ENCODE measurements at places on chromosomes 5 and 9. TPM values are rescaled to one million over a fixed set of nuclear protein-coding genes. Genes with fewer than 3 reads are reported as not detected.

- no peak for DNase-seq
Observed at GRCh38 chr9:98943682-98944056, at the start of gene COL15A1. COL15A1 (plus strand) TSS chr9:98943907; CDS start chr9:98944062, 155 bp downstream.

DNA sequence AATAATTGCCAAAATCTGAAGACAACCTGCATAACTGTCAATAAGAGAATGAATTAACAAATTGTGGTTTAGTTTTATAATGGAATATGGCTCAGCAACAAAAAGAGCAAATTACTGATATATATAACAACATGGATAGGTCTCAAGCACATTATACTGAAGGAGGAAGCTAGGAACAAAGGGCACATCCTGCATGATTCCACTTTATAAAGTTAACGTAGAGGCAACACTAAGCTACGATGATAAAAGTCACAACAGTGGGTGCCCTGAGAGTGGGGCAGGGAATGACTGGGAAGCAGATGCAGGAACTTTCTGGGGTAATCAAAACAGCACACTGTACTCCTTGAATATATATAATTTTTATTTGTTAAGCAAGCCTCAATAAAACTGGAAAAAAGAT is 165.2 kb downstream of the RMI1 start:
- no peak for DNase-seq

- DNase-seq, result no peak
Observed at GRCh38 chr5:146179696-146180095, 2.8 kb downstream of the LARS1 start.

DNA sequence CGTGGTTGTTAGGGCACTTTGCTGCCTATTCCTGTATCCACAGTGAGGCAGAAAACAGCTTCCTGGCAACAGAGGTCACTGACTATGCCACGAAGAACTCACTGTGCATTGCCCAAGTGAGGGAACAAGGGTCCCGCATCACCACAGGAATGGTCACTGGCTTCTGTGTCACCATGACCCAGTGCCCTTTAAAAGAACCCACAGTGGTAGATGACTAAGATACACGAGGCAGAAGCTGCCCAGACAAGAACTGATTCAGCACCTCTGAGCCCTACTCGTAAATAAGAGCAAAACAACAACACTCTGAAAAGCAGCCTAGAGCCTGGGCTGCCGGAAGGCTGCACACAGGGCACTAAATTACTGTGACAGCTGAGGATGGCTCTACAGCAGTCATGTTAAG is 236.6 kb upstream of the RASEF start:
- DNase-seq, result no peak

- no peak for DNase-seq
Observed at GRCh38 chr9:133945977-133946753, 46.0 kb downstream of the VAV2 start.

GRCh38 chr5:171907725-171908343 is 98.6 kb downstream of the FBXW11 start:
- DNase-seq, result peak; percentile 38

DNA sequence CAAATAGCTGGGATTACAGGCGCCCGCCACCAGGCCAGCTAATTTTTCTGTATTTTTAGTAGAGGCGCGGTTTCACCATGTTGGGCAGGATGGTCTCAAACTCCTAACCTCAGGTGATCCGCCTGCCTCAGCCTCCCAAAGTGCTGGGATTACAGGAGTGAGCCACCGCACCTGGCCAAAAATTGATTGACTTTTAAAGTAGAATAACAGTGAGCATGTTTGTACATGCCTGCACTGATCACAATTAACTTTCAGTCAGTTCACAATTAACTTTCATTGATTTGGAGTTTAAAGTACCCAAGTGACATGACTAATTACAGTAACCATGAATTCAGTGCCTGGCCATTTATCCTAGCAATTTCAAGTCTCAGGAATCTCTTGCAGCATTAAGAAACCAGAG is 61.3 kb downstream of the ANKH start:
- no peak for DNase-seq

DNA sequence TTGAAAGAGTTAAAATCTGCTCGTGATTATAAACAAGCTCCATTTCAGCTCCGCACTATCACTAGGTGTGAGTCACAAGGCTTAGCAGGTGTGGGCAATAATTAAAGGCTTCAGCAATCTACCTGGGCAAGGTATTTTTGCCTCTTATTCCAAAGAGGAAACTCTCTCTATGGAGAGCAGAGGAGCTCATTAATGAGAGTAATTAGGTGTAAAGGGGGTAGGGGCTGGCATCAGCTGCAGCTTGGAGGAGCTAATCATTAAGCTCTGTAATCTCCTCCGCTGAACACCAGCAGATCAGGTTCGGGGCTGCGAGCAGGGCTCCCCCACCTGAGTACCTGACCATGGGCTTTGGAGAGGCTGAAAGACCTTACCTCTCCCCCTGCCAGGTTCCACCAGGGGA is 129.2 kb downstream of the CRB2 start:
- no peak for DNase-seq

- no peak for DNase-seq
Observed at GRCh38 chr9:109320331-109320741, 523 bp downstream of the EPB41L4B start.

- no peak for DNase-seq
Observed at GRCh38 chr5:133508845-133509741, 103.2 kb downstream of the FSTL4 start.

GRCh38 chr5:158470764-158471534 is 612.0 kb upstream of the CLINT1 start:
- no peak for DNase-seq

- DNase-seq, result no peak
Observed at GRCh38 chr9:16211946-16212345, 658.5 kb downstream of the BNC2 start.

- no peak for DNase-seq
Observed at GRCh38 chr5:143061161-143061945, 291.2 kb downstream of the ARHGAP26 start.

DNA sequence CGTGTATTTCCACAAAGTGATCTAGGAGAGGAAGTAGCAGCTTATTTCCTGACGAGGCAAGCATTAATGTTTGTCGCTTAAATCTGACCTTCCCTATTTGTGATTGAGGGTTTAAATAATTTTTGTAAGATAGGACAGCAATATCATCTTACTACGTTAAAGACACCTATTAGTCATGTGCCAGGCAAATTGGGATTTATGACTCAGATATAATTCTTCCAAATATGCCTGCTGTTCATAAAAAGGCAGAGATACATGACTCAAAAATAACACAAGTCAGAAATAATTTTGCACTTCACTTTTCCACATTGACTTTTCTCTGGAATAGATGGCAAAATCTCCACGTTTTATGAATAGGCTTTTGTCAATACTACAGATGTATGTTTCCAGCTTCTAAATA is 43.0 kb upstream of the CDH12 start:
- DNase-seq, result no peak

GRCh38 chr9:134687556-134687955 is 46.0 kb downstream of the COL5A1 start:
- DNase-seq, result no peak

- DNase-seq, result no peak
Observed at GRCh38 chr9:126216826-126217225, 109.8 kb upstream of the MVB12B start.

GRCh38 chr9:13943176-13943575 is 370.8 kb downstream of the NFIB start:
- no peak for DNase-seq

DNA sequence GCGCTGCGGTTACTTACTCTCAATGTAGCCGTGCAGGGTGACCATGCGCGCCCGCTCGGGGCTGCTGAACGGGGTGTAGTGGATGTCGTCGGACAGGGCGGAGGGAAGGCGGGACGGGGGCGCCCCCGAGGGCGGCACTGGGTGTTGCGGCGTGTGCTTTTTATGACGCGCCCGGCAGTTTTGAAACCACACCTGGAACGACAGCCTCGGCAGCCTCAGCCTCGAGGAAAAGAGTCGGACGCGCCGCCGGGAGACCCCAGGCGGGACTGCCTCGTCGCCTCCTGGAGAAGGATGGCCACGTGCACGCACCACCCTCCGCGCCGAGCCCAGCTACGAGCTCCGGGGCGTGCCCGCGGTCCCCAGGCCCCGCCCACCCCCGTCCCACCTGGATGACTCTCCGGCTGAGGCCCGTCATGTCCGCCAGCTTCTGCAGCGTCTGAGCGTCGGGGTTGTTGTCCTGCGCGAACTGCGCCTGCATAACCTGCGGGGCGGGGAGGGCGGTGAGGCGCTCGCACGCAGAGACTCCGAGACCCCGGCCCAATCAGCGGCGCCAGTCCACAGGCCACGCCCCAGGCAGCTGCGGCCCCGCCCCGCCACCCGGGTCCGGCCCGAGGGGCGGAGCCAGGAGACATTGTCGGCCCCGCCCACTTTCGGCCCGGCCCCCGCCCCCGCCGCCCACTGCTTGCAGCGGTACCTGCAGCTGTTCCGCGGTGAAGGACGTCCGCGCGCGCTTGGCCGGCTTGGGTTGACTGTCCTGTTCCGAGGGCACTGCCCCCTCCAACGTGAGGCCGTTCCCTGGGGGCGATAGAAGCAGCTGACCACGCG is 15.0 kb downstream of the LHX6 start:
- no peak for DNase-seq

- no peak for DNase-seq
Observed at GRCh38 chr9:93250185-93250584, 66.2 kb downstream of the WNK2 start.

- no peak for DNase-seq
Observed at GRCh38 chr5:122434205-122434970, 122.4 kb downstream of the SNCAIP start.

- DNase-seq, result no peak
Observed at GRCh38 chr5:80213466-80213865, 42.4 kb downstream of the SERINC5 start.

DNA sequence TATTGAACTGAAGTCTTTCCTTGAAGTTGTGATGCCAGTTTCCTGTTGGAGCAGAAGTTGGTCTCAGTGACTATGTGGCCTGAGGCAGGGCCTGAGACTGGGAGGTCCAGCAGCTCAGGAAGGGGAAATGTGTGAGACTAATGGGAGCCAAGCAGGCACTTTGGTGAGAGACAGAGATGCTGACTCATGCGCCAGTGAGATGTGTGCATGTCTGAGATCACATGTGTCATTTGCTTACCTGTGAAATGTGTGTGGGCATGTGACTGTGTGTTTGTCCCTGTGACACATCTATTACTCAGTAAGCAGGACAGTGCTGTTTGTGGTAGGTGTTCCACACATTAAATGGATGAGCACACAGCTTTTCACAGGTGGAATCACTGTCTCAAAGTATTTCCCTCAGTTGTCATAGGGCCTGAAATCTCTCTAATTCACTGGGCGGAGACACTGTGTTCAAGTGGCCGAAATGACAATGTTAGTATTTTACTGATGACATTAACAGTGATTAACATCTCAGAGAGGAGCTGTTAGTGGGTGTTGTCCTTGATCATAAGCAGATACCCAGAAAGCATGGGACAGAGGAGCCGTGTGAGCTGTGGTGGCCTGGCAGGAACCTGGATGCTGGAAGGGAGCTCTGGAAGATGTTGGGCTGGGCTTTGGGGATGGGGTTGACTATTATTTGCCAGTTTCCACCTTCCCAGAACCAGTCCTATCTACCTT is 7.4 kb downstream of the NPR2 start:
- DNase-seq, result no peak

GRCh38 chr9:89449261-89449671 is 48.6 kb downstream of the SEMA4D start:
- DNase-seq, result no peak

DNA sequence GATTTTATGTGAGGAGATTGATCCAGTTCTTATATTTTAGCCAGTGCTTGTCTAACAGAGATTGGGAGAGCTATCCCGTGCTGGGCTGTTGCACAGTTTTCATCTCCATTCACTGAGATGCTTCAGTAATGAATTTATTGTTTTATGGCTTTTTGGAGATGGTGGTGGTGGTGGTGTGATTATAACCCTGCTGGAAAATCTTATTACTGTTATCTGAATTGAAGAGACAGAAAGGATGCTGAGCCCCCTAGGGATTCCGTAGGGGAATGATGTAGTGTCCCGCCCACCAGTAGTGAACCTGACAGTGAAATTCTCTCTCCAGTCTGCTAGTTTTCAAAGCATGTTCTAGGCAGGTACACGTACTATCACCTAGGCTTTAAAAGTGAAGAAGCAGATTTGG is 1.9 kb downstream of the RAI14 start:
- DNase-seq, result no peak

DNA sequence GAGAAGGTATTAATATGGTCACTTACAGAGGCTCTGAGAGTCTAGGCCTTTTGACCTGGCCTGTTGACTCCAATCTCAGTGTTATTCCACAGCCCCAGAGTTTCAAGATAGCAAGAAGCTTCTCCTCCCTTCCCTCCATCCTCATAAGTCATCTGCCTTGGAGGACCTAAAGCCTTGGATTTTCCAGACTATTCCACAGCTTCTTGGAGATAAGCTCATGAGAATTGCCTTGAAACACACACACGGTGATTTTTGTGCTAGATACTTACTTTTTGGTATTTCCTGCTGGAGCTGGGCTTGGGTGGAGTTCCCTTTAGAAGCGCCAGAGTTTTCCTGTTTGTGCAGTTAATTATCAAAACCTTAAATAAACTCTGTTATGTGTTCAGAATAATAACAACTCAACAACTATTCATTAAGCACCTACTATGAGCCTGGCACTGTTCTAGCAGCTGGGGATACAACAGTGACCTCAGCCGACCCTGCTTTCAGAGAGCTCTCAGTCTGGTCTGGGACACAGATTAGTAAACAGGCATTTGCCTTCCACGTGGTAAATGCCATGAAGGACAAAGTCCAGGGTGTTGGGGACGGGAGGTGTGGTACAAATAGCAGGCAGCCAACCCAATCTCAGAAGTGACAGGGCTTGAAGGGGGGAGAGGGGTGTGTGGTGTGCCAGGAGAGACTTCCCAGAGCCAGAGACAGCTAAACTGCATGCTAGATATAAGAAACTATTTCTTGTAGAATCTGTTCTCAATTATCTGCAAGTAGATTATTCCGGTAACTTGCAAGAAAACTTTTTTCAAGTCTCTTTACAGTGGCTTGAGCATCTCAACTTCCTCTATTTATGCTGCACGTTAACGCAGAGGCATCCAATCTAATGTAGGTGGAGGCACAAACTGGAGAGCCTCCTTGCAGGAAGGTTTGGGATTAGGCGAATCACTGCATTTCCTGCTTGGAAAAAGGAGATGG is 55.9 kb upstream of the KLF9 start:
- no peak for DNase-seq

The MSMP gene
- polyA plus RNA-seq, result not detected

The ADGRD2 gene
- polyA plus RNA-seq, result 0.23 TPM

The SLC6A3 gene
- 0.47 TPM for polyA plus RNA-seq

The HTR1A gene
- not detected for polyA plus RNA-seq

The BTNL9 gene
- polyA plus RNA-seq, result 4.2 TPM

The BAAT gene
- polyA plus RNA-seq, result 0.33 TPM

The NKD2 gene
- 7.8 TPM for polyA plus RNA-seq

The NR6A1 gene
- 0.99 TPM for polyA plus RNA-seq

The KLF9 gene
- 9.2 TPM for polyA plus RNA-seq

The PCDHGC5 gene
- polyA plus RNA-seq, result 0.24 TPM

The RLN1 gene
- 0.75 TPM for polyA plus RNA-seq

The NR4A3 gene
- polyA plus RNA-seq, result 1.4 TPM

The ISCA1 gene
- polyA plus RNA-seq, result 50.8 TPM

The NPDC1 gene
- 20.4 TPM for polyA plus RNA-seq

The KCNT1 gene
- 0.20 TPM for polyA plus RNA-seq

The HSDL2 gene
- 101 TPM for polyA plus RNA-seq

The ARL14EPL gene
- not detected for polyA plus RNA-seq
